SJSA1 (cell line): ENCODE measurements at places on chromosomes 13 and 19. TPM values are rescaled to one million over a fixed set of nuclear protein-coding genes. Genes with fewer than 3 reads are reported as not detected.

DNA sequence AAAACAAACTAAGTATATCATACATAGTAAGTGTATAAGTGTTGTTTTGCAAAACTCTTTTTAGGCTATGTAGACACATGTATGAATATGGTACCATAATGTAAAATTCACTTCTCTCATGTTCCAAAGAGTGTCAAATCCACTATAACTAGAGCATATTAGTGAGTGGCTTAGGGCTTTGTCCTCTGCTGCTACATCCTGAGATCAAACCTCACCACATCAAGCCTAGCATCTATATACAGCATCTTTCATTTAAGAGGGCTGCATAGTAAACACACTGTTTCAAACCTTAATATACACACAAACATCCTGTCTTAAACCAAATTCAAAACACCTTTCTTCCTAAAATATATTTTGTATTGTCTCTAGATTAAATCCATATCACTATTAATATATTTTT is 38.7 kb downstream of the ELF1 start:
- DNase-seq = no peak

- DNase-seq = no peak
Observed at GRCh38 chr13:33290421-33290965, 4.9 kb upstream of the STARD13 start.

DNA sequence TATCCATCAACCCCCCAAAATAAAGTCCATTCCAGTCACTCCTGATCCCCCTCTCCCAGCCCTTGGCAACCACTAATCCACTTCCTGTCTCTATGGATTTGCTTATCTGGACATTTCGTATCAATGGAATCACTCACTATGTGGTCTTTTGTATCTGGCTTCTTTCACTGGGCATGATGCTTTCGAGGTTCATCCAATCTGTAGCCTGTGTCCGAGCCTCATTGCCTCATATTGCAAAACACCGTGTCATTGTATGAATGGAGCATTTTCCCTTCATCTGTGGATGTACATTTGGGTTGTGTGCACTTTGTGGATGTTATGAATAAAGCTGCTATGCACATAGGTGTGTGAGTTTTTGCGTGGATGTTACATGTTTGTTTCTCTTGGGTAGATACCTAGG is 1.4 kb upstream of the FZR1 start:
- no peak for DNase-seq

DNA sequence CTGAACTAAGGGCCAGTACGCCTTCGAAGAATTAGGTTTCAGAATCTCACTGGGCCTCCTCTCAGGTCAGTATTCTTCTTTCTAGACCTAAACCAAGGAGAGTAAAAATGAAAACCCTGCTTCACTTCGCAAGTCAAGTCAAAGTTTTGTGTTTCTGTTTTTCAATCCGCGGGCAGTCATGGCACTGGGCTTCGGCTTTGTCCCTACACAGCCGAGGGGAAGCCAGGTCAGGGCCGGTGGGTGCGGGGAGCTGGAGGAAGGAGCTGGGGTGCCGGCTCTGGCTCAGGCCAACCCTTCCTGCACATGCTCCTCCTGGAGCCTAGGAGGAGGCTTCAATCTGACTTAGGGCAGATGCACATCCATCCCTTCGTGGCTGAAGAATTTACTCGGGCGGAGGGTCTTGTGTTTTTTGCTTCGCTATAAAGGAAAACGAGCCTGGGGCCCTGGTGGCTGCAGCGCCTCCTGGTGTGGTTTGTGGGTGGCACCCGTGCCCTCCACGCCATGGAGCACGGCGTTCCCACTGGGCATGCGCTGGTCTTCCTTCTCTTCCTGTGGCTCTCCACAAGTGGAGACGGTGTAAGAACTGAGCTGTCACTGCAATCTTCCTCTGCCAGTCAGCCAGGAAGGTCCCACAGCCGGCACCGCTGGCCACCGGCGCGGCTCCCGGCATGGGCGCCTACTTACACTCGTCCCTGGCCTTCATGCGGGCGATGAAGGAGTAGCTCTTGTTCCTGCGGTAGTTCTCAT is 22.5 kb downstream of the C19orf44 start:
- DNase-seq = no peak

GRIN2D gene
- 0.05 TPM in 1 of 2 replicates, not detected in the other for total RNA-seq

DNA sequence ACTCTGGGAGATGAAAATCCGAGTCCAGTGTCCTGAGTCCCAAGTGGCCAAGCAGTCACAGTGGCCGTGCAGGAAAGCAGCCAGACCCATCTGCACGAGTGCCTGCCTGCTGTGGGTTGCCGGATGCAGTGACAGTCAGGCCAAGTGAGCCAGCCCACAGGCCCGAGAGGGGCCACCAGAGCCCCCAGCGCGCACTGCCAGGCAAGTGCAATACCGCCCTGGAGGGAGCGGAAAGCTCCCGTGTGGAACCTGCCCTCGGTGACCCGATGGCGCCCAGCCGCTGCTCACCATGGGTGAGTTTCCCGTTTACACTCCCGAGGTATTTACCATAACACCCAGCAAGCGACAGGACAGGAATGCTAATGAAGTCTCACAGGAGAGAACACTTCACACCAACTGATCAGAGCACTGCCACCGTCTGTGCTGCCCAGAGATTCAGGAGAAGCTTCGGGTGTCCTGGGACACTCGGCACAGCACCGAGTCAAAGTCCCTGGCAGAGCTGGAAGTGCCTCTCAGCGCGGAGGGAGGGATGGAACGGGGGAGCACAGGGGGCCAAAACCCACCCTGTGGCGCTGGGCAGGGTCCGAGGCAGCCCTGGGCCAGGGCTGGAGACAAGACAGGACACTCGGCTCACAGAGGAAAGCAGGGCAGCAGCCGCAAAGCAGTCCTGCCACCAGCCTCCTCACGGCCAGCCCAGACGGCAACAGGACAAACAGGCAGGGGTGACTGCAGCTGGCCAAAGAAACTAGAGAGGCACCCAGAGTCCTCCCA is 21.3 kb upstream of the TINCR start:
- DNase-seq = no peak

GRCh38 chr19:44939668-44940067 is 2.4 kb upstream of the APOC4 start:
- no peak for DNase-seq

TDRD12 gene
- total RNA-seq = 0.05 and 0.85 TPM in 2 replicates

- DNase-seq = no peak
Observed at GRCh38 chr13:103033999-103034398, 32.2 kb downstream of the SLC10A2 start.

DNA sequence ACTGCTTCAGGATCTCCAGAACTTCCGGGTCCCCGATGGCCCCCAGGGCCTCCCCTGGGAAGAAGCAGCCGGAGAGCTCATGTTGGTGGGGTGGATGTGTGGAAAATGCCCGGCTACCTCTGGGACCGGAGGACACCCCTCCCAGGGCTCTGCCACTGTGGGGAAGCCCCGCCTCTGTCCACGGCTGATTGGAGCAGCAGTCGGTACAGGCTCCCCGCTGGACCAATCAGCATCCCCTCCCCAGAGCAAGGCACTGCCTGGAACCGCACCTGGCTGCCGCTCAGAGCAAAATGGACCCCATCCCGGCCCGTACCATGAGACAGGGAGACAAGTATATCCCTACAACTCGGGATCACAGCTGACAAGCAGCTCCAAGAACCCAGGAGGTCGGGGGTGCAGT is 6.4 kb downstream of the DOHH start:
- DNase-seq = no peak

DNA sequence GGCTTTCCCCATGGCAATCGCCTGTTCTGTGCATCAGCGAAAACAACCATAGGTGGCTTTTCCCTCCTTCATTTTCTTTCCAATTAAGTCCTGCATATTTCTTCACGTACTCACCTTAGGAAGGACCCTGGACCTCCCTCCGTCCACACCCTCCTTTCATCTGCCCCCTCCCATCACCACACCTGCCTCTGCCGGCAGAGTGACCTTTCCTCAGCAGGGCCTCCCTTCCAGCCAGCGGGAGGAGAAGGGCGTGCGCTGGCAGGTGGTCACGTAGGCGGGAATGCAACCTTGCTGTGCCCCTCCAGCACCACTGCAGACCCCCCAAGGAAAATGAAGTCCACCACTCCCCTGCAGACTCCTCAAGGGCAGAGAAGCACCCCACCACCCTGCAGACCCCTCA is 61.1 kb downstream of the GSX1 start:
- DNase-seq = no peak

DNA sequence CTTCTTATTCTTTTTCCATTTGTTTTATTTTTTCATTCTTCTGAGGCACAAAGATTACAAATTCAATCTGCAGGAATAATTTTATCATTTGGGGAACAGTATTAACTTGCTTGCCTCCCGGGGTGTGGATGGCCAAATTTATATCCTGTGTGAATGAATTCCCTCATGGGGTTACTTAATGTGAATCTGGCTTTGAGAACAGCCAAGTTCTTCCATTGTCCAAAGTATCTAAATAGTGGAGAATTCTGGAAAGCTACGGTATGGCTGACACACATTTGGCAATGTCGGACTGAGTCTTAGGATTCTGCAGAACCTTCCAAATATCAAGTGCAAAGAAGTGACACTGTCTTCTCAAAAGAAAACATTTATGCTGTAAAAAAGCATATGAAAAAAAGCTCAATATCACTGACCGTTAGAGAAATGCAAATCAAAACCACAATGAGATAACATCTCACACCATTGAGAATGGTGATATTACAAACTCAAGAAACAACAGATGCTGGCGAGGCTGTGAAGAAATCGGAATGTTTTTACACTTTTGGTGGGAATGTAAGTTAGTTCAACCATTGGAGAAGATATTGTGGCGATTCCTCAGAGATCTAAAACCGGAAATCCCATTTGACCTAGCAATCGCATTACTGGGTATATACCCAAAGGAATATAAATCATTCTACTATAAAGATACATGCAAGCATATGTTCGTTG is 620.2 kb downstream of the EFNB2 start:
- no peak for DNase-seq

LGALS14 gene
- not detected in 2 replicates for total RNA-seq

DNA sequence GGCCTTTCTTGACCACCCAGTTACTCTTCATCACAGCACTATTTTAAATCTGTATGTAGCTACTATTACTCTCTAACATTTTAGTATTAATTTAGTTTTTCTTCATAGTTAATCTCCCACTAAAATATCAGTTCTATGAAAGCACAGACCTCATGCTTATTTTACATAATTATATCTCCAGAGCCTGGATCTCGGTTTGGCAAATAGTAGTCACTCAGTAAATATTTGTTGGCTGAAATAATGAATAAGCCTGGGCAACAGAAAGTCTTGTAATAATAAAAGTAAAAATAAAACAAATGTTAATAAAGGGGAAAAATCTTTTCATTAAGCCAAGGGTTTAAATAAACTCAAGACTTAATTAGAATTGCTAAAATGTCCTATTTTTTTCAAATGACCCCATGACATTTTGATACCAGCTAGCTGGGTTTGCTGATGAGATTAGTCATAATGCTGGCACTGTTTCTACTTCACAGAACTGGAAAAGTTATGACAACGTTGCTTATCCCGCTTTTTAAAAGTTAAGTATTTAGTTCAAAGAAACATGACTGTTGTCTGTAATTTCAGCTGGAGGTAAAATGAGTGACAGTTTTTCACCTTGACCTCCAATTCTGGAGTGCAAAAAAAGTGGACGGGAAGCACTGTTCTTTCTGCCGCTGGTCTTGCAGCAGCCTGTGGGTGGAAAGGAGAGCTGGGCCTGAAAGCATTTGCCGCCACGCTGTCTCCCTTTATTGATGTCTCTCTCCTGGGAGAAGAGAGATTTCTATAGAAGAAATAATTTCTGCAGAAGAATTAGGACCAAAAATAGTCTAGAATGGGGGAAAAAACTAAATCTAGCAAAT is 85.2 kb upstream of the SPATA13 start:
- DNase-seq = no peak

GRCh38 chr19:33064458-33064791 is 263 bp downstream of the RHPN2 start:
- no peak for DNase-seq

- DNase-seq = no peak
Observed at GRCh38 chr19:40101813-40102212, 11.1 kb upstream of the ZNF780A start.

DNA sequence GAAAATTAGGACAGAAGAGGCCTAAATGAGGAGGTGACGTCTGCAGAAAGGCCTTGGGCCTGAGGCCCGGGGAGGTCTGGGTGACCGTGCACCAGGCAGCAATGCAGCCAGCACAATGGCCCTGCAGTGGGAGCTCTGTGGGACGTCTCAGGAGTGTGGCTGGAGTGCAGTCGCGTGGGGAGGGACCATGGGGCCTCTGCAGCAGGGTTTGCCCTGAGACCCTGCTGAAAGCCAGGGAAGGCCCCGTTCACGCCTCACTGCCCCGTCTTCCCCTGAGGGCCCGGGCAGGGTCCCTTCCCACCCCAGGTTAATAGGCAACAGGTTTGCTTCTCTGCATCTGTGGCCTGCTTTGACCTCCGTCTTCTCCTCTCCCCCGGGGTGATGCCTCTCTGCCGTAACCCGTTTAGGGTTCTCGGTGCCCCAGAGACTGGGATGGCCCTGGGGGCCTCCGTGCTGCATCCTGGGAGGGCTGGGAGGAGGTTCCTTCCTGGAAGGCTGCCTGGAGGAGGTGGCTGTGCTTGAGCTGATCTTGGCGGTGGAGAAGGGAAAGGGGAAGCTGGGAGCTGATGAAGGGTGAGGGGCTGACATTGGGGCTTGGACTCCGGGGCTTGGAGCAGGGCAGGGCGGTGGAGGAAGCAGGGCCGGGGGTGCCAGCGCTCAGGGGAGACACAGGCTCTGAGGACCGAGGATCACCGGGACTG is 9.7 kb downstream of the PALM start:
- DNase-seq = no peak

GRCh38 chr13:113860665-113861432 is 3.0 kb downstream of the GAS6 start:
- DNase-seq = peak; percentile 42

GRCh38 chr13:96216543-96216942 is 126.6 kb downstream of the HS6ST3 start:
- DNase-seq = no peak

GRCh38 chr13:23357349-23357748 is 76.2 kb downstream of the SACS start:
- DNase-seq = no peak

GRCh38 chr13:42894765-42895243 is 97.2 kb downstream of the EPSTI1 start:
- no peak for DNase-seq

GRCh38 chr13:91902291-91902690 is 503.9 kb downstream of the GPC5 start:
- DNase-seq = no peak

TEX101 gene
- not detected in 2 replicates for total RNA-seq

GRCh38 chr19:28465371-28466086 is 747.4 kb downstream of the UQCRFS1 start:
- DNase-seq = no peak

TMIGD2 gene
- total RNA-seq = not detected in 2 replicates

- DNase-seq = no peak
Observed at GRCh38 chr13:24899601-24900000, 135.6 kb downstream of the RNF17 start.

GRCh38 chr13:68851026-68851425 is 1256.6 kb upstream of the ATXN8OS start:
- no peak for DNase-seq

- no peak for DNase-seq
Observed at GRCh38 chr13:85503797-85504196, 295.4 kb downstream of the SLITRK6 start.
